ACHN (cell line): ENCODE measurements at places on chromosomes 2 and 18.

DNA sequence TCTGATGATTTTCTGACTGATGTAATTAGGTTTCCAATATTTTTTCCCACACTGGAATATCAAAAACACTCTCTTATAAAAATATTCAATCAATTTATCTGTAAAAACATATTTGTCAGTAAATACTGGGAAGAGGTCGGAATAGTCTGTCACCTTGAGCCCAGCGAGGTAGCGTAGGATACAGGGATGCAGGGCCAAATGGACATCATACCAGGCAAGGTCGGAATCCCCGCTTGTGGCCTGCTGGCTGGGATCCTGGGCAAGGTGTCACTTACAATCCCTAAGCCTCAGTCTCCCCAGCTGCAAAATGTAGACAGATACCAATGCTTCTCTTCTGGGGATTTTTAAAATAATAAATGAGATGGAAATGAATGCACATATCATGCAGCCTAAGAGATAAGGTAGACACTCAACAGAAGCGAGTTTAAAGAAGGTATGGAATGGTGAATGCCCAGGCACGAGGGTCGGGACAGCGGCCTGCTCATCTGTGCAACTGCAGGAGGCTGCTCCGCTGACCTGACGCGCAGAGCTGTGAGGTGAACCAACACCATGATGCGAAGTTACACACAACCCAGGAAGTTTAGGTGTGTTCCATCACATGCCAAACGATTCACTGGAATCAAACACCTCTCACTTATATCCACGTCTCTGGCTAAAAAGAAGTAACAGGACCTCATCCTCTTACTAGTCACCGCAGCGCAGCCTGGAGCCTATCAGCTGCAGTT lies 98.2 kb downstream of the EIPR1 start:
- no peak for DNase-seq

GRCh38 chr2:217790195-217790594 lies 212.6 kb downstream of the TNS1 start:
- no peak for DNase-seq

DNA sequence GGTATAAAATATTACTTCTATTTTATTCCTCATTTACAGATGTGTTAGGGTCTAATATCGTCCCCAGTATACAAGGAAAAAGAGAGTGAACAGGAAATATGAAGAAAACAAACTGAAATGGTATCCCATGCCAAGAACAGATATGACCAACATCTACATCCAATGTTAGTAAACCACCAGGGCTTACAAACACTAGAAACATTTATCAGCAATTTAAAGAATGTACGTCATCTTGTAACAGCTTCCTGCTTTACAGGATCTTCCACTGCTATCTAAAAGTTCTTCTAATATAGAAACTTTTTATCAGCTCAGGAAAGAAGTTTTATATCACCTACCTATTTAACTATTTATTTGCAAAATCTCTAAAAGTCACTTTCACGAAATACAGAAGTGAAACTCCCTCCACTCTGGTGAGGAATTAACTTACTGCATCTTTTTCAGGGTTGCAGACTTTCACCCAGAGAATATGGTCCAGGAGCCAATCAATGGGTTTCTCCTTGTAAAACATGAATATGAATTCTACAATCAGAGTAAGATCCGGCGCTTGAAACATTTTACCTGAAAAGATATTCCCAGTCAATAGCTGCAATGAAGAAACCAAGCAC lies 35.2 kb downstream of the UNC50 start:
- DNase-seq, result no peak

GRCh38 chr18:76435316-76435989 lies 59.6 kb downstream of the ZNF516 start:
- no peak for DNase-seq

GRCh38 chr2:49845671-49846070 lies 691.4 kb upstream of the FSHR start:
- no peak for DNase-seq

- DNase-seq, result peak; percentile 58
Measured at GRCh38 chr18:23077493-23078256, 57.6 kb upstream of the CABLES1 start.

DNA sequence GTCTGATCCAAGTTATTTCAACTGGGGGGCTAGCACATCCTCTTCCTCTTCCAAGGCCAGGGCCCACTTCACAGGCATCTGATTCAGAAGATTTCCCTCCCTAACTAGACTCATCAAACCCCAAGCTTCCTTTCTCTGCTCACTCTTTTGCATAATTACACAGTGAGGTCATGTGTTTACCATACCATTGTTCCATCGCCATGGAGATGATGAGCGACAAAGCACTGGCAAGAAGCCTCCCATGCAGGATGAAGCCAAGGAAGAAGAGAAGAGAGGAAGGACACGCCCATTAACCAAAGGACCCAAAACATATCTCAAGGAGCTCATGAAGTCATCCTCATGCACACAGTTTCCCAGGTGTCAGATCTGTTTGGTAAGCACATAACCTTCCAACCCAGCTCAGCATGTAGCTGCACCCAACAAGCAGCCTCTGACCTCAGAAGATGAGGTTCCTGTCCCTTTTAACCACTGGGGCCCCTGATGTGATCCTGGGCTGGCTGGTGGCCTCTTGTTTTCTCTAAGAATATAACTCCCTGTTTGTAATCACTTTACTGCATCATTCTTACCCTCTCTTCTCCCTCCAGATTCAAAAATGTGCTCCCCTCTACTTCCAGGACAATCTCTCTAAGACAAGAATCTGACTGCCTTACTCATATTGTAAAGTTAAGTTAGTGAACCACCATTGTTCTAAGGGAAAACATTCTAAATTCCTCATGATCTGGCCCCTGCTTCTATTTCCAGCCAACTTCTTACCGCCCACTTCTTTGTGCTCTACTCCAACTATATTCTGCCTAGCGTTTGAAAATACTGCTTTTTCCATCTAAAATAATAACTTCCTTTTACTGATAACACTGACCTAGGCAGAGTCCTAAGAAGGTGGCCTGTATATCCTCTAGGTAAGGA lies 190.1 kb downstream of the TTC32 start:
- peak; percentile 64 for DNase-seq

DNA sequence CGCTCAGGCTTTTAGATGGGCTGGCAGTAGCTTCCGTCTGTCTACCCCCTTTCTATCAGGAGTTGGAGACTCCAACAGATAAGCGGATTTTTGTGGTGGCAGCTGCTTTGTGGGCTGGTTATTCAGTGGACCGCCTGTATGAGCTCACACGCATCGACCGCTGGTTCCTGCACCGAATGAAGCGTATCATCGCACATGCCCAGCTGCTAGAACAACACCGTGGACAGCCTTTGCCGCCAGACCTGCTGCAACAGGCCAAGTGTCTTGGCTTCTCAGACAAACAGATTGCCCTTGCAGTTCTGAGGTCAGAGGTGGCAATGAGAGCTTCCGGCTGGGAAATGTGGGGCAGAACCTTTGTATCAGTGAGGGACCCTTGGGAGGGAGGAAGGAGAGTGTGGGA lies 14.8 kb downstream of the CAD start:
- DNase-seq, result no peak

DNA sequence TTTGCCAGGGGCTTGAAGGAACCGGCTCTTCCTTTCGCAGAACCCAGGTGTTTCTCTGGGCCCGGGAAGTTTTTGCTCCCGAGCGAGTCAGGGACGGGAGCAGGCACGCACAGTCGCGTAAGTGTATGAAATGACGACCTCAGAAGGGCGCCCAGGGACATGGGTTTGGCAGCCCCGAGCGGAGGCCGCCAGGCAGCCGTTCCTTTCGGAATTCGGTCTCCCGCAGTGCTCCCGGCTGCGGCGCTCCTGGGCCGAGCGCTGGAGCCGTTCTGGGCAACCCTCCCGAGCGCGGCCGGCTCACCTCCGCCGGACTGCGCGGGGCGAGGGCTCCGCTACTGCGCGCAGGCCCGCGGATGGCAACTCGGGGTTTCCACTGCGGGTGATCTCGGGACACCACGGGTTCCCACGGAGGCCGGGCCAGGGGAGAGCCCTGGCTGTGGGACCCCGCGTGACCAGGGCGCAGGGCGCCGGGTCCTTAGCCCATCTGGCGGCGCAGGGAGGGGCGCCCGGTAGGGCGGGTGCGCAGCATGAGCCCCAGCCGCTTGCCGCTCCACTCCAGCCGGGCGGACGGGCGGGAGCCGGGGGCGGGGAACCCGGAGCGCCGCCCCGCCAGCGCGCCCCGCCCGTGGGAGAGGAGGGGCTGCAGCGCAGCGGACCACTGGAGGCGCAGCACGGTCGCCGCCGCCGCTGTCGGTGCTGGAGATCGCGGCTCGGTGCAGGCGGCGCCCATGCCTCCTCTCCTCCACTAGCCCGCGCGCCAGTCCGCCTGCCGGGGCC lies at the start of gene OSBPL6:
Gene OSBPL6, plus strand, starts transcription at position 690 of the 777 bp plus-strand sequence. CDS start 111,673 bp downstream, outside the sequence.
- peak; percentile 91 for DNase-seq

DNA sequence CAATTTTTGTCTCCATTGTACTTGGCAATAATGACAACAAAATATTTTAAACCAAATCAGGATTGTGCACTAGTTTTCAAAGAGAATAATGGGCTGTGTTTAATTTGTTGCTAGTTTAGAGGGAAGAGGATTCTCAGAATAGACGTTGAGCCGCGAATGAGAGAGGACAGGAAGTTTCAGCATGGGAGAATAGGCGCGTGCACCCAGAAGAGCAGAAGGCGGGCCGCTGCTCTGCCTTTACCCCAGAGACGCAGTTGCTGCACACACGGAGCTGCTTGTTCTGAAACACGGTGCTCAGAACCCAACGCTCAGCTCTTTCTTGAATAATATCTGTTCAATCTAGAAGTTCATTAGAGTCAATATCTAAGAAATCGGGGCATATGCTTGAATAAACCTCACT lies 223.4 kb downstream of the MYT1L start:
- DNase-seq, result no peak

GRCh38 chr18:45852631-45853030 lies 27.2 kb downstream of the SIGLEC15 start:
- peak; percentile 36 for DNase-seq

DNA sequence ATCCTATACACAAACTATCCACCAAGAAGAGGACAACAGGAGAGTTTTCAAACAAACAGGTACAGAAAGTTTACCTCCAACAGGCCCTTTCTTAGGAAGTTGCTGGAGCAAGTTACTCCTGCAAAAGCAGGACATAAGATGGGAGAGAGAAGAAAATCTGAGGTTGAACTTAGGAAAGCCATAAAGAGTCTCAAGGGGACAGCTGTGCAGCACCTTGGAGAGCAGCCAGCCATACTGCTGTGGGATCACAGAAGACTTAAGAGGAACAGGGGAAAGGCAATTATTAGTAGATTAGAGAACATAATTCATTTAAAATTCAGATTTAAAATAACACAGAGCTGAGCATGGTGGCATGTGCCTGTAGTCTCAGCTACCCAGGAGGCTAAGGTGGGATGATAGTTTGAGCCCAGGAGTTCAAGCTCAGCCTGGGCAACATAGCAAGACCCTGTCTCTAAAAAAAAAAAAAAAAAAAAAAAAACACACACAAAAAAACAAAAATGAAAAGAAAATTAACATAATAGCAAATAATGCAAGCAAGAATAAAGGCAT lies 148.1 kb upstream of the SIX3 start:
- peak; percentile 14 for DNase-seq

DNA sequence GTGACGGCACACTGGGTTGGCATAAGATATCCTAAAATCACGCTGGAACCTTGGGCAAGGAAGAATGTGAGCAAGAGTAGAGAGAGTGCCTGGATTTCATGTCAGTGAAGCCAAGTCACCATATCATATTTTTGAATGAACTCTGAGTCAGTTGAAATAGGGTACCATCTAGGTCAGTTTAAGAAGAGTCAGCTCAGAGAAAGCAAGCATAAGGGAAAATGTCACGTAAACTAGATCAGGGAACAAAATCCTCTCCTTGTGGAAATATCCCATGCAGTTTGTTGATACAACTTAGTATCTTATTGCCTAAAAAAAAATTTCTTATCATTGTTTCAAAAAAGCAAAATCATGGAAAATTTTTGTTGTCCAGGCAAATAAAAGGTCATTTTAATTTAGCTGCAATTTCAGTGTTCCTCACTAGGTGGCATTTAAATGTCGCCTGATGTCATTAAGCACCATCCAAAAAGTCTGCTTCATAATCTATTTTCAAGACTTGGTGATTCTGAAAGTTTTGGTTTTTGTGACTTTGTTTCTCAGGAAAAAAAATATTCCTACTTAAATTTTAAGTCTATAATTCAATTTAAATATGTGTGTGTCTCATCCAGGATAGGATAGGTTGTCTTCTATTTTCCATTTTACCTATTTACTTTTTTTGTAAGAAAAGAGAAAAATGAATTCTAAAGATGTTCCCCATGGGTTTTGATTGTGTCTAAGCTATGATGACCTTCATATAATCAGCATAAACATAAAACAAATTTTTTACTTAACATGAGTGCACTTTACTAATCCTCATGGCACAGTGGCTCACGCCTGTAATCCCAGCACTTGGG lies 19.6 kb downstream of the RSAD2 start:
- peak; percentile 27 for DNase-seq

DNA sequence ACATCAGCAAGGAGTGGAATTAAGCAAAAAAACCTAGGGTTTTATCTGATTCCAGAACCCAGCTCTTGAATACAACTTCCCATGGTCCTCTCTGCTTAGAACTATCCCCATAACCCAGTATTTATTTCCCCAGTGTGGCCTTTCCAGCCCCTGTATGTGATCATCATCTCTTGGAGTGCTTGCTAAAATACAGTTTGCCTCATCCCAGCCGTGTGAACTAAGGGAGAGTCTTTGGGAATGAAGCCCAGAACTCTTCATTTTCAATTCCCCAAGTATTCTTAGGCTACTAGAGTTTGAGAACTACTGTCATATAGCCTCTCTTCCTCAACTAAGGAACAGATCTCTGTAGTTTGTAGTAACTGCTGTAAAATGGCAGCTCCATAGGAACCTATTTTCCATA lies 173.1 kb downstream of the LCLAT1 start:
- no peak for DNase-seq

DNA sequence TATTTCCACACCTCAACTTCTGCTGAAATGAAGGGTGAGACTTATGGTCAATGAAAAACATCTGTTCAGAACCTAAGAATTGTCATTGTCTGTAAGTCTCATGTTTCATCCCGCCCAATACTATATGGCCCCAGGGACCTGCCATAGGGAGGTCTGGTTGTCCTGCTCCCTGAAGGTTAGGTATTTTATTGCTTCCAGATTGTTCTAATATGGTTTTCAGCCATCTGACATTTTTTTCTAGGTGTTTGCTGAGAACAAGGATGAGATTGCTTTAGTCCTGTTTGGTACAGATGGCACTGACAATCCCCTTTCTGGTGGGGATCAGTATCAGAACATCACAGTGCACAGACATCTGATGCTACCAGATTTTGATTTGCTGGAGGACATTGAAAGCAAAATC lies 7.3 kb downstream of the XRCC5 start:
- DNase-seq, result no peak

DNA sequence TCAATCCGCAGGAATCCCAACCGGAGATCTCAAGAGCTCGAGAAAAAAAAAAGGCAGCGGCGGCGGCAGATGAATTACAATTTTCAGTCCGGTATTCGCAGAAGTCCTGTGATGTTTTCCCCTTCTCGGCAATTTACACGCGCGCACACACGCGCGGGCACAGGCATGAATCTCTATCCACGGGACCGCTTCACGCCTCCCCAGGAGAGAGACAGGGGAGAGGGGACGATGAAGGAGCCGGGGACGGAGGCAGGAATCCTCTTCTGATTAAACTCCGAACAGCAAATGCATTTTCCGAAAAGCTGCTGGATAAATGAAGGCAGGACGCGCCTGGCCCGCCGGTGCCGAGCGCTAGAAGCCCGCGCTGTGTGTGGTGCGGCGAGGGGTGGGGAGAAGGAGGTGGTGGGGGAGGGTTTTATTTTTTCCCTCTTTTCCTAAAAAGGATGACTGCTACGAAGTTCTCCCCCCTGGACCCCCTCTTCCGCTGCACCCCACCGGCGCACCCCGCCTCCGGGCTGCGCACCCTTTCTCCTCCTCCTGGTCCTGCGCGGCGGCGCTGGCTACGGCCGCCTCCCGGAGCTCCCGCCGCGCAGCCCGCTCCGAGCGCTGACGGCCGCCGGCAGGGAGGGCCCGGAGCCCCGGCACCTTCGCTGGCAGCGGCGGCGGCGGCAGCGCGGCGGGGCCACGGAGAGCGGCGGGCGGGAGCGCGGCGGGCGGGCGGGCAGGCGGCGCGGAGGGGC lies at the start of gene BCL2:
Gene BCL2, minus strand, starts transcription at position 387 of the 740 bp plus-strand sequence.
- peak; percentile 50 for DNase-seq
